ENCODE measurements at places on chromosomes 12 and 14.

DNA sequence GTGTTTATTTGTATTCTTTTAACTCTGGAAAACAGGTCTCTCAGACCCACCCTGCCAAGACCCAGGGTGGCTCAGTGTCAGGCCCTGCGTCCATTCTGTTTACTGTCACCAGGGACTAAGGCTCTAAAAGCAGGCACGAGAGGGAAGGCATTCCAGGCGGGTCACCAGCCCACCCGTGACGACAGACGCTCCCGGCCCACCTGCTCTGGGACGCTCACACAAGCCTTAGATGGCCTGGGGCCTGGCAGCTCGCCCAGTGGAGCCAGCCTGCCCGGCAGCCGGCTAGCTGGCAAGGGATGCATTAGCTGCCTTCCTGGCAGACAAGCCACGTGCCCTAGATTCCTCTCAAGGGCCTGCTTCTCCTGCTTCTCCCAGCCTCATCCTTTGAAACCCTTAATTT is 9.2 kb upstream of the NUAK1 start:
- DNase-seq = no peak

DNA sequence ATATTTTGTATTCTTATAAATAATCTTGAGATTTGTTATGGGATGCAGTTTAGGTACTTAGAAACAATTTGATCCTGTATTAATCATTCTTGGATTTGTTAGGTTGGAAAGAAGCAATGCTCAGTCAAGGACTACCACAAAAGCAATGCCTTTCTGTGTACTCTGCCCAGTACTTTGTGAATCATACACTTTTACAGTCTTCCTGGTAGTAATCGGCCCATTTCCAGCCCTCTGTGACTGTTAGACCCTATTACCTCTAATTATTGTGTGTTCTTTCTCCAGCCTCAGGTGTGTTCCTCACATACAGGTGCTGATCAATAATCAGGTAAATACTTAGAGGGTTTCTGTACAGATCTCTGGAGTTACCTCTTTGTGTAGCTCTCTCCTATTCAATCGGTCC is 609.0 kb downstream of the KCNH5 start:
- DNase-seq = no peak

DNA sequence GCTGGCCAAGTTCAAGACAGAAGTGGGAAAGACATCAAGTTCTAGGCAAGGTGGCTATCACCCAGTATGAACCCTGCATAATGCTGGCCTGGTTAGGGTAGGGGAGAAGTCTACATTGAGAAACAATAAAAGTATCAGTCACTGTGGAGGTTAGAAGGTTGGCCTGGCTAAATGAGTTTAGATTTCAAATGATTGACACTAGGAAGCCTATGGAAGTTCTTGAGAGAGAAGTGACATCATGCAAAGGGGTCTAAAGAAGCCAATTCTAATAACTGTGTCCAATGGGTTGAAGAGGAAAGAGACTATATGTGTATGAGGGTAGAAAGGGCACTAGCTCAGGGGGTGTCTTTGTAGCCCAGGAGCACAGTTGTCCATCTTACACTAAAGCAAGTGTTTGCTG is 98.5 kb upstream of the MBIP start:
- DNase-seq = no peak

DNA sequence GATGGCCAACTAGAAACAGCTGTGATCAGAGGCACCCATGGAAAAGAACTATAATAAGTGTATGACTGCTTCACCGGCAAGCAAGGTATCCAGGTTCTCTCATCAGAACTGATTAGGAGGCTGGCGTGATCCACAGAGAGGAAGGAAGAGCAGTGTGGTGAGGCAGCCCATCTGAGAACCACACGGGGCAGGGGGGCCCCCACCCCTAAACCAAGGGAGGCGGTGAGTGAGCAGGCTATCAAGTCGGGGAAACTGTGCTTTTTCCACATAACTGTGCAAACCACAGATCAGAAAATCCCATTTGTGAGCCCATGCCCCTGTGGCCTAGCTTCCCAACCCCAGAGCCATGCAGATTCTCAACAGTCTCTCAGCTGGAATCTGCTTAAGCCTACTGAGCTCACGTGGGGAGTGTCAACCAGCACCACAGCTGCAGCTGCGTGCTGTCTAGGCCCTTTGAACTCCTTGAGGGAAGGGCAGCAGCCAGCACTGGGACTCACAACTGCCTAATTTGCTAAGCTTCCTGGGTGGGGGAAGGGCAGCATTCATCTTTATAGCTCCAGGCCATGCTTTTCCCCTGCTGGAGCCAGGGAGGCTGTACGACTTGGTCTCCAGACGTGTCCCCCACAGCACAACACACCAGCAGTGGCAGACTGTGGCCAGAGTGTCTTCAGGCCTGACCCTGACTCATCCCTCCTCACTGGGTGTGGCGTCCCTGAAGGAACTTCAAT is 444.4 kb upstream of the ATP2B1 start:
- DNase-seq = peak; percentile 19

- DNase-seq = no peak
Observed at GRCh38 chr14:29311983-29312382, 545.4 kb downstream of the FOXG1 start.

- DNase-seq = no peak
Observed at GRCh38 chr12:112422531-112422930, 3.8 kb downstream of the PTPN11 start.

GRCh38 chr14:64220466-64220865 is 73.7 kb downstream of the ESR2 start:
- DNase-seq = no peak

- no peak for DNase-seq
Observed at GRCh38 chr12:85156569-85156968, 120.4 kb downstream of the LRRIQ1 start.

GRCh38 chr14:38883127-38883526 is 219.9 kb downstream of the SEC23A start:
- DNase-seq = no peak

- no peak for DNase-seq
Observed at GRCh38 chr14:69039288-69039628, 60.2 kb upstream of the ACTN1 start.

DNA sequence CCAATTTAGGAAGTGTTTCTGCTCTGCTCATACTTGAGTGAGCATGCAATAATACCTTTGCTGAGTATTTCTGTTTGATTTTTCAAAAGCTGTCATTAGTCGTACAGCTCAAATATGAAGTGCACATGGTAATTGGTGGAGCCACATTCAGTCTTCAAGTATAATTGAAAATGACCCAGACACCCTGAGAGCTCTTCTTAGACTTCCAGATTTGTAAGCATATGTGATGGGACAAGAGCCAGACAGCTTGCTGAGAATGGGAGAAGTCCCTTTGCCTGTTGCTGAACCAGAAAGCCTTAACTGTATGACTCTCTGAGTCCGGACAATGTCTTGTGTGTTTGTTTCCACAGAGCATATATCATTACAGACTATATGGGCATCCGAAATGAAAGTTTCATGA is 307.3 kb downstream of the TMEM117 start:
- no peak for DNase-seq

GRCh38 chr12:124115496-124115895 is 142.5 kb downstream of the ZNF664 start:
- DNase-seq = no peak

GRCh38 chr12:25121916-25122315 is 73.0 kb downstream of the DNAI7 start:
- no peak for DNase-seq

- no peak for DNase-seq
Observed at GRCh38 chr12:68227356-68227755, 1.7 kb upstream of the IL26 start.

DNA sequence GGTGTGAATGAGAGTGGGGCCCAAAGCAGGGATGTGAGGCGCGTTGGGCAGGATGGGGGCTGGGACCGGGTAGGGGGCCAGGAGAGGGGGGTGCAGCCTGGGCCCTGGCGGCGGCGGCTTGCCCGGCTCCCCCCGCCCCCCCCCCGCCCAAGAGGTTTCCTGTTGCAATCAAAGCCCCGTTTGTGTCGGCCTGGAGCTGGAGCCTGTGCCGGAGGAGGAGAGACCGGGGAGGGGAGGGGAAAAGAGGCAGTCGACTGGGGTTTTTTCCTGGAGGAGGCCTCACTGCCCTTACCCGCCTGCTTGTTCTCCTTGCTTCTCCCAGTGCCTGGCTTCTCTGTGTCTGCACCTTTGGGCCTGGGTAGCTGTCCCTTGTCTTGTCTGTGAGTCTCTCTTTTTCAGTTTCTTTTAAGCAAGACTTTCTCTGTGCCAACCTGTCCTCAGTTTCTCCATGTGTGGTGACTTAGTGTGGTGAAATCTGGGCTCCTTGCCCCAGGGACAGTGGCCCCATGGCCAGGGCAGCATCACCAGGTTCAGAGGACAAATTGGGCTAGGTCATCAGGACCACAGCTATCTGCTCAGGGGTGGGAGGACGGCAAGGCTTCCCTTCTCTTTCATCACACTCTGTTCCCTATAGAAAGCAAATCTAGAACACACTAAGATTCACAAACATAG is 8.5 kb downstream of the RARG start:
- DNase-seq = no peak

DNA sequence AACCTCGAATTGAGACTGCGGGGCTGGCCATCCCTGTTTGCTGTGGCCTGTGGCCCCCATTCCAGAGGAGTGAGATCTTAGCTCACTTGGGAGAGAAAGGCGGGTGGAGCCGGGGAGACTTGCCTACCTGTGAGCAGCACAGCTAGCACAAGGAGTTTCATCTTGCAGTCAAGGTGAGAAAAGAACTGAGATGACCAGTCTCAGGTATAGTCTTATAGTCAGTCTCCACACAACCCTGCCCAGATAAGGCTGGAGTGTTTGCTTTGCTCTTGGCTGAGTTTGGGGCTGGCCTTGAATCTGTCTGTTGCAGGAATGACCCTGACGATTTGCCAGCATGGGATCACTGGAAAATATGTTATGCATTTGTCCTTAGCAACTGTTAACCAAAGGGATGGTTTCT is at the start of gene PLA2G1B:
PLA2G1B (minus strand) TSS at position 187 of the 400 bp plus-strand sequence; CDS start at position 161, 26 bp downstream.
- DNase-seq = no peak

GRCh38 chr14:64723691-64724577 is 19.7 kb downstream of the PLEKHG3 start:
- DNase-seq = no peak

DNA sequence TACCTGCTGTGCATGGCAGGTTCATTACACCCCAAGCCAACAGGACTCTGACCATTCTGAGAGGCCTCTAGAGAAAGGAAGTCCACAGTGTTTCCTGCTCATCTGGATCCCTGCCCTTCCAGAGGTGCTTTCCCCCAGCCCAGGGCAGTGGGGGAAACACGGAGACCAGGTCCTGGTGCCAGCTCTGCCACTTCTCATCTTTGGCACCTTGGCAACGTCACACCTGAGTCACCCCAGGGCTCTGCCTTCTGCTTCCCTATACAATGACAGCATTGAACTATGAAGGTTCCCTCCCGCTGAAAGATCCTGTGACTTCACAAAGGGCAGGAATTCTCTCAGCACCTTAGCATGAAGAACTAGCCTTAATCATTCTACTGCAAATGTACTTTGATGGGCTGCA is 74.9 kb downstream of the ANO2 start:
- no peak for DNase-seq

- no peak for DNase-seq
Observed at GRCh38 chr12:30088259-30088995, 304.7 kb upstream of the TMTC1 start.

DNA sequence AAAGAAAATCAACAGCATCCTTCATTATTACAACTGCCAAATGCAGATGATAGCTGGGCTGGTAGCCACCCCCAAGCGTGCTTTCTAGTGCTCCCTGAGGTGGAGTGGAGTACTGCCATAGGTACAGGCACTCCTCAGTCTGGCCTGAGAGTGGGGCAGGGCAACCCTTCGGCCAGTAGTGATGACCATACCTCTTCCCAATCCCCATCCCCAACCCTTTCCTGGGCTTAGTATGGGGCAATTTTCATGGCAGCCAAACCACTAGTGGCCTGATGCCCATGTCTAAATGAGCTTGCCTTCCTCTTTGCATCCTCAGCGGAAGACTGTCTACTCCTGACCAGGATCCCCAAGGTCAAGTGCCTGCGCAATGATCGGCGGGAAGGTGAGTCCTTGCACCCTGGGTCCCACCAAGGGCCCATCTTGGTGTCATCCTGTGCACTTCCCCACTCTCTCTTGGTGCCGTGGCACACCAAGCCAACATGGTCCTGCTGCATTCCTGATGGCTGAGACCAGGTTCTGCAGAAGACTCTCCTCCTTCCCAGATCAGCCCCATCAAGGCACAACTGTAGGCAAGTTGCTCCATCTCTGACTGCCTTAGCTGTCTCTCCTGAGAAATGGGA is 65.8 kb downstream of the GALNT16 start:
- DNase-seq = no peak

DNA sequence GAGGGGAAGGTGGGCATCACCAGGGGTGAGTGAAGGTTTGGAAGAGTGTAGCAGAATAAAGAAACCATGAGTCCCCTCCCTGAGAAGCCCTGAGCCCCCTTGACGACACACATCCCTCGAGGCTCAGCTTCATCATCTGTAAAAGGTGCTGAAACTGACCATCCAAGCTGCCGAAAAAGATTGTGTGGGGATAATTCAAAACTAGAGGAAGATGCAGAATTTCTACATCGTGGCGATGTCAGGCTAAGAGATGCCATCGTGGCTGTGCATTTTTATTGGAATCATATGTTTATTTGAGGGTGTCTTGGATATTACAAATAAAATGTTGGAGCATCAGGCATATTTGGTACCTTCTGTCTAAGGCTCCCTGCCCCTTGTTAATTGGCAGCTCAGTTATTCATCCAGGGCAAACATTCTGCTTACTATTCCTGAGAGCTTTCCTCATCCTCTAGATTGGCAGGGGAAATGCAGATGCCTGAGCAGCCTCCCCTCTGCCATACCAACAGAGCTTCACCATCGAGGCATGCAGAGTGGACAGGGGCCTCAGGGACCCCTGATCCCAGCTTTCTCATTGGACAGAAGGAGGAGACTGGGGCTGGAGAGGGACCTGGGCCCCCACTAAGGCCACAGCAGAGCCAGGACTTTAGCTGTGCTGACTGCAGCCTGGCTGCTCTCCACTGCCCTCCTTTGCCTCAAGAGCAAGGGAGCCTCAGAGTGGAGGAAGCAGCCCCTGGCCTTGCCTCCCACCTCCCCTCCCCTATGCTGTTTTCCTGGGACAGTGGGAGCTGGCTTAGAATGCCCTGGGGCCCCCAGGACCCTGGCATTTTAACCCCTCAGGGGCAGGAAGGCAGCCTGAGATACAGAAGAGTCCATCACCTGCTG is 7.0 kb downstream of the SERPINA1 start:
- DNase-seq = no peak

GRCh38 chr12:32201976-32202375 is 95.3 kb downstream of the BICD1 start:
- no peak for DNase-seq

DNA sequence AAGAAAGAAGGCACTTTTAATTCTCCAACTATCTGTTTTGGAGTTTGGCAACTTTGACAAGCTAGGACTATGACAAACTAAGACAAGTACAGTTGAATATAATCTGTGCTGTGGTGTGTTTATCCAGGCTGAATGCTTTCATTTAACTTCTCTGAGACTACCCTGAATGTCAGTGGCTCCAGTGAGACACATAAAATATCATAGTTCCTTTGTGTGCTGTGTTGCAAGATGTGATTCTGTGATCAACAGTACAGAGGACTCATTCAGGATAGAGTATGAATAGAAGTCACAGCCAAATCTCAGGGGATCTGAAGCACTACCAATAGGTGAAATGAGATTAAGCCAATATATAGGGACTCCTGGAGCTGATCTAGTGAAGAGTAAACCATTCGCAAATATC is 876.9 kb upstream of the FBXO33 start:
- no peak for DNase-seq

Data from HFF-Myc (cell line).